ENCODE measurements at places on chromosomes 11 and 22.

DNA sequence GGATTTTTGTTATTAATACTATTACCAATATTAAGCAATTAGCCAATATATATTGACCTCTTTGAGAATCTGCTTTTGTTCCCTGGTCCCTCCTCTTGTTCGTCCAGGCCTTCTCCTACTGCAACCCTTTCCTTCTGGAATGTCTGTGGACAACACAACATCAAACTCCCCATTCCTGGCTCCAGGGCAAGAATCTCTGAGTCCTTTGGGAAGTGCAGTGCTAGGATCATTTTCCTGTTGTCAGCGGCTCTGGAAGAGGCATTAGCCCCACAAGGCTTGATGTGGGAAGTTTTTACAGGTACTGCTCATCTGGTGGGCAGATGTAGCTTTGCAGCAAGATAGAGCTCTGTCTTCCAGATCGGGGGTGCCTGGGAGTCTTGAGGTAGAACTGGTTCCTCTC lies 74.3 kb downstream of the RPUSD4 start:
- DNase-seq: no peak

DNA sequence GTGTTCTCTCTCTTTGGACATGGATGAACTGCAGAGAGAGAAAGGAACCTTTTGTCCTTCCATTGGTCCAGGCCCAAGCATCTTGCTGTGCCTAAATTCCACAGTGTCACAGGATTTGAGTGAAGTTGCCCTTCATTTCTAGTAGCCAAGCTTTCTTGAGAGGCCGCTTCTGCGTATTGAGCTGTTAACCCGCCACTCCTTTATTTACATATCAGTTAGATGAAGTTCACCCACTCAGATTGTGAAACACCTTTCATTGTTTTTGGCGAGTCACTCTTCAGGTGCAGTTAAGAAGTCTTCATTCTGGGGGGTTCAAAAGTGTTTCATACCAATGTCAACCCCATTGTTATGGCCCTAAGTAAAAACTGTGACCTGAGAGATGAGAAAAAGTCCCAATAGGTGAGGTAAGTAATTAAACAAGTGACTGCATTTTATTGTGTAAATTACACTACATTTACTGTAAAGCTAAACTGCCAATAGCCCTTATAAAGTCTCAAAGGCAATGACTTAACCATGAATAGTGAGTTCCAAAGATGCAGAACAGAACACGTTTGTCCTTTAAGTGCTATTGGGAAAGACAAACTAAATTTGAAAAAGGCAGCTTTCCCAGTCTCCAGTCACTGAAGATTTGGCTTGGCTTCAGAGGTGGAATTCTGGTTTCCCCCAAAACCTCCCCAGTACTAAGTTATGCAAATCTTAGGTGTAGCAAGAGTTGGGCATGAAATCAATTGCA lies 61.0 kb downstream of the APIP start:
- no peak for DNase-seq

DNA sequence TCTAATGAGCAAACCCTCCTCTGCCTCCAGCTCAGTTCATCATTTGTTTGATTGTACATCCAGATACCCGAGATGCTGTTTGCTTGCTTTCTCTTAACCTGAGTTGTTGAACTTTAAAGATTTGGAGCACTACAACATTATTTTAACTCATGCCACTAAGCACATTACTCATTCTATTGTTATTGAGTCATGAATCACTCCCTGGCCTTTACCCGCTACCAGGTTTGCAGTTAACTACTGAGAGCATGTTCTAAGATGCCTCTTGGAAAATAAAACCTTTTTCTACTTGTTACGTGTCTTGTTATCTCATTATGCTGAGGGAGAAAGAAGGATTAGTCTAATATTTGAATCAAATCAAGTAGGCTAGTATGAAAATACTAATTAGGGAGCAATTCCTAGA lies 720.6 kb upstream of the ANO5 start:
- DNase-seq: no peak

DNA sequence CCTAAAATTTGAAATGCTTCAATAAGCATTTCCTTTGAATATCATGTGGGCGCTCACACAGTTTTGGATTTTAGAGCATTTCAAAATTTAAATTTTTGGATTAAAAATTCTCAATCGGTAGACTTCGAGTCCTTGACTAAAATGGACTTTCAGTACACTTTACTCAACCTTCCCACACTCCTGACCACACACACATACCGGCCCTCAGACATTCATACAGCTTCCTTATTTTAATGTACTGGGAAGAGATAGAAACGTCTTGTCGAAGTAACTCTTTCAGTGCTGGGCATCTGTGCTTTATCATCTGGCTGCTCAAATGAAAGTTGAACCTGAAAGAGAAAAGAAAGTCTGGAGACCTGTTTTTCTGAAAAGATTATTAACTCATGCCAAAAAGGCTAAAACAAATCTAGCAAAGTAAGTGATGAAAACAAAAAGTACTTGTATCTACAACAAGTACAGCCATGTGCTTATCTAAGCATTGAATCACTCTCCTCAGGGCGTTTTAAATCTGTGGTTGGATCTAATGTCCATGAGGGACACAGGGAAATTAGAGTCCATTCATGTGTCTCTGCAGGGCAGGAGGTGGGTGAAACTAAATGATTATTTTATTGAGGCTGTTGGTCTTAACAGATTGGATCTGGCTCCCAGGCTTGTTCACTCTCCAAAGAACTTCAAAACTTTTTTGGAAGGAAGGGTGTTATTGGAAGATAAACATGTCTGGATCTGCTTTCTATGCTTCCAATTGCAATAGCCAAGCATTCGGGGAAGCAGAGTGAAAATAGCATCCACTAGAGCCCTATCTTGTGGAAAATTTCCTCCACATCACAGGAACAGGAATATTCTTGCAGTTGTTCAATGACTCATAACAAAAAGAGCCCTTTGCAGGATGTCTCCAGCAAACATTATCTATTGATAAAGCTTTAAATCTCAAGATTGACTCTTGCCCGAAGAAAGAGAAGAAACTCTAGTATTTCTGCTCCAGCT lies 47.0 kb downstream of the CARD18 start:
- DNase-seq: no peak

DNA sequence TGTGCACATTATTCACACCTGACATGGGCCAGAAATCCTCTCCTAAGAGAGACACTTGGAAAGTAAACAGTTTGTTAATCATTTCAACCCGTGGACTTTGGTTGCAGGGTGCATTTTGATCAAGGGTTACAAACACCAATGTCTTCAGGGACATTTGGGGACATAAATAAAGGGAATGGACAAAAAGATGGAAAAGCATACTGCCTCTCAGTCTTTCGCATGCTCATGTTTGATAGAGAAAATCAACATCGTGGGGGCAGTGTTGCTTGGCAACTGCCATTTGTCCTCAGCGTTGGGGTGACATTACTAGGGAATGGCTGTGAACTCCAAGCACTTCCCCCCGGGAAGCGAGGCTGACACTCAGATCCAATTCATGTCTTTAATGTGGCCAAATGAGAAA lies 114.7 kb upstream of the OR4B1 start:
- DNase-seq: no peak

- DNase-seq: no peak
These were observed 667.0 kb downstream of the NTM start for GRCh38 chr11:132037467-132037862.

- no peak for DNase-seq
These were observed 54.4 kb upstream of the OR4B1 start for GRCh38 chr11:48161951-48162884.

DNA sequence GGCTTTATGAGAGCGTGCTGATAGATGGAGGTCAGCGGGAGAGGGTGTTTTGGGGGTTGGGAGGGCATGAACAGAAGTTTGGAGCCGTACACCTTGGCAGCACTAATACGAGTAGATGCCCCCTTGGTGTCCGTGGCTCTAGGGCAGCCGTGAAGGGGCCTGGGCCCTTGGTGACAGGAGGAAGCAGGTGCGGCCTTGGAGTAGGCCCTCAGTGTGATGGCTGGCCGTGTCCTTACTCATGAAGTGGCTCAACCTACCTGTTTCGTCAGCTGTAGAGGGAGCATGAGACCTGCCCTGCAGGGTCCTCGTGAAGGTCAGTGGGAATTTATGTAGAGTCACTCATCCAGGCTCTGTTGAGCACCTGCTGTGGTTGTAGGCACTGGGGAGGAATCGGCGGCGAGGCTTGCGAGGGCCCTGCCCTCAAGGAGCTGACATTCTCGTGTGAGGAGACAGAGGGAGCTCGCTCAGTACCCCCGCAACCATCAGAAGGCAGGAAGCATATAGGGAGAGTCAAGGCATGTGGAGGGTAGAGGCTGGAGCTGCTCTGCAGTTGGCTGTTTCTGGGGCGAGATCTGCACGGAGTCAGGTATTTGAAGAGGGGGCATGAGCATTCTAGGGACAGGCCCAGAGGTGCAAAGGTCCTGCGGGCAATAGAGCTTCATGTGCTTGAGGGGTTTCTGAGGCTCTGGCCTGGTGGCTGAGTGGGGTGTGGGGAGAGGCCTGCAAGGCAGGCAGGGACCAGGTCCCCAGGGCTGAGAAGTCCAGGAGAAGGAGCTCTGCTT lies 39.6 kb downstream of the TBC1D22A start:
- DNase-seq: no peak

Data from activated T-helper 2 cell treated with anti-CD3 and anti-CD28 coated beads, Interferon-gamma antibody, Interleukin-2, Interleukin-4, amounts not matched to agents 10 μg/mL and 5 μg/mL and 100 μg/mL, durations not matched to agents 14 hours and 24 hours and 36 hours (primary cell).